Right lung (tissue), 10 donors: ENCODE measurements at places on chromosomes 5 and 9. TPM values are rescaled to one million over a fixed set of nuclear protein-coding genes. Genes with fewer than 3 reads are reported as not detected.

GRCh38 chr5:175696139-175696854 lies 38.4 kb downstream of the HRH2 start:
- no peak for DNase-seq

- DNase-seq = no peak
Measured at GRCh38 chr5:169656125-169656901, 19.2 kb downstream of the DOCK2 start.

TRPM3 gene
- polyA plus RNA-seq = 1.6 TPM

ANGPTL2 gene
- polyA plus RNA-seq = 24.1 TPM
